ENCODE measurements at places on chromosomes 5 and 9. TPM values are rescaled to one million over a fixed set of nuclear protein-coding genes. Genes with fewer than 3 reads are reported as not detected.

Gene ZMAT2
- 170 TPM for polyA plus RNA-seq

Gene SOHLH1
- polyA plus RNA-seq: not detected

Gene SH3TC2
- not detected for polyA plus RNA-seq

Gene PCDHB11
- 3.7 TPM for polyA plus RNA-seq

Gene MARCHF11
- 6.1 TPM for polyA plus RNA-seq

Gene SUSD3
- polyA plus RNA-seq: not detected

Gene ANKRD34B
- polyA plus RNA-seq: 0.08 TPM

Gene AKNA
- polyA plus RNA-seq: 1.2 TPM

Gene BARHL1
- not detected for polyA plus RNA-seq

Gene LECT2
- polyA plus RNA-seq: not detected
